CD4-positive, alpha-beta T cell treated with Interleukin-10 for 1 hour (primary cell): ENCODE measurements at places on chromosomes 1 and 21.

DNA sequence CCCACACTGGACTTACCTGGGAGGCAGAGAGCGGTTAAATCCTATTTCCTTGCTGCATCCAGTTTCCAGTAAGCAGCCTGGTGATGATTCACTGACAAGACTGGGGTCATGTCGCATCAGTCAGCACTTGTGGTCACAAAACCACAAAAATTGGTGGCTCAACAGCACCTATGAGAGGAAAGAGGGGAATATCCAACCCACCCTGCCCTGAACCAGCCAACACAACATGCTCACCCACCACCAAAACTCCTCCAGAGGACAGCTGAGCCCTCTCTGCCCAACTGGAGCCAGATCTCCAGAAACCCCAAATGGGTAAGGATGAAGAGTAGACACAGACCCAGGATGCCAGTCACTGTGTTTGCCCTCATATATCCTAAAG, 64.0 kb downstream of the CD46 start:
- peak; percentile 36 for DNase-seq

GRCh38 chr1:184499616-184500015, 112.8 kb downstream of the C1orf21 start:
- DNase-seq = no peak

GRCh38 chr1:98157524-98158313, 236.9 kb upstream of the DPYD start:
- no peak for DNase-seq

DNA sequence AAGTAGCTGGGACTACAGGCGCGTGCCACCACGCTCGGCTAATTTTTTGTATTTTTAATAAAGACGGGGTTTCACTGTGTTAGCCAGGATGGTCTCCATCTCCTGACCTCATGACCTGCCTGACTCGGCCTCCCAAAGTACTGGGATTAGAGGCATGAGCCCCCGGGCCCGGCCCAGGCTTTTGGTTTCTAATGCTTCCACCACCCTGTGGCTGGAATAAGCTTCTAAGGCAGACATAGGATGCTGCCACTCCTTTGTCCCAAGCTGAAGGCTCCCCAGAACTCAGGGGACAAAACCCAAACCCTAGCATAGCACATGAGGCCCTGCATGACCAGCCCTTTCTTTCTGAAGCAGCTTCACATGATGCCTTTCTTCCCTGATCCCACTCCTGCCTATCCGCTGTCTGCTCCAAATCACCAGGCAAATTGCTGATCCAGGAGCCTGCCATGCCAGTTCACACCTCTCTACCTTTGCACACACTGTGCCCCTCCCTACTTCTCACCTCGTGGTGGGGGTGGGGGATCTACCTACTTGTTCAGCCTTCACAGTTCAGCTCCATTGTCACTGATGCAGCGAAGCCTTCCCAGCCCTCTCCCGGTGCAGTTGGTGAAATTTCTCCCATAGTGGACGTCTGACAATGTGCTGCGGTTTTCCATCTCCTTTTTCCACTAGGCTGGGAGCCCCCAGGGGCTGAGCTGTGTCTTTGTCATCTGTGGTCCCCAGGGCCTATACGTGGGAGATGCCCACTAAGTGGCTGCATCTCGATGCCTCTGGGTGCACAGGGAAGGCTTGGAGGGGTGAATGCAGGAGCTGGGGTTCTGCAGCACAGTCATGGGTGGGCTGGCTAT, 6.9 kb downstream of the PTPRU start:
- DNase-seq = no peak

GRCh38 chr1:59504276-59504675, 207.4 kb downstream of the FGGY start:
- no peak for DNase-seq

- peak; percentile 26 for DNase-seq
Observed at GRCh38 chr1:172203135-172203823, 217.2 kb upstream of the C1orf105 start.

DNA sequence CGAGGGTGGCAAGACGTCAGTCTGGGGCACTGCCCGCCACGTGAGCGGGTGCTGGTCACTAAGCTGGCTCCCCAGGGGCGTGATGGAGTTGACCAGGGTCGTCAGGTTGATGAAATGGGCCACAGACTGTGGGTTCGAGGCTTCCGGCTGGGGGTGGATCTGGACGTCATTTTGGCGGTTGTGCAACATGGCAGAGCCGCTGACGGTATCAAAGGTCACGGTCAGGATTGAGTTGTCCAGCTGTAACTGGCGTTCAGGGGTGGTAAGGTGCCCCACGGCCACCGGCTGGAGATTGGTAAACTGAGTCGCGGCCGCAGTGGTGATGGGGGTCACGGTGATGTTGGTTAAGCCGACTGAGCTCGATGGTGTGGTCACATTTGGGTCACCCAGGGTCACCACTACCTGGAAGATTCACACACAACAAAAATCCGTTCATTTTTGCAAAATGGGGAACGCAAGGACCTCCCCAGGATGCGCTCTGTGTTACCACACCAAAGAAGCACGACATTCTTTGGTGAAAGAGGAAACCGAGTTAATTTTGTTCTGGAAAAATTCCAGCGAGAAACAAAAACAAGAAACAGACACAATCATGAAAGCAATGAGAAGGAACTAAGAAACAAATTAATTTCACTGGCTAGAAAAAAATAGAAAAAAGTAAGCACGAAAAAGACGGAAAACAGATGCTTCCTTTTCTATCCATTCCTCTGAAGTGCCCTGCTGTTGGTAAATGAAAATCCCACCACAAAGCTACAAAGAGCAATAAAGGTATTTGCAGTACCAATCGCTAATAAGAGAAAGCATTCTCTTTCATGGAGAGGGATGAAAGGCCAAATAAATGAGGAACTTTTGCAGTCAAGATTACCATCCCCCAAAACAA, 34.7 kb upstream of the RIPK4 start:
- DNase-seq = no peak

DNA sequence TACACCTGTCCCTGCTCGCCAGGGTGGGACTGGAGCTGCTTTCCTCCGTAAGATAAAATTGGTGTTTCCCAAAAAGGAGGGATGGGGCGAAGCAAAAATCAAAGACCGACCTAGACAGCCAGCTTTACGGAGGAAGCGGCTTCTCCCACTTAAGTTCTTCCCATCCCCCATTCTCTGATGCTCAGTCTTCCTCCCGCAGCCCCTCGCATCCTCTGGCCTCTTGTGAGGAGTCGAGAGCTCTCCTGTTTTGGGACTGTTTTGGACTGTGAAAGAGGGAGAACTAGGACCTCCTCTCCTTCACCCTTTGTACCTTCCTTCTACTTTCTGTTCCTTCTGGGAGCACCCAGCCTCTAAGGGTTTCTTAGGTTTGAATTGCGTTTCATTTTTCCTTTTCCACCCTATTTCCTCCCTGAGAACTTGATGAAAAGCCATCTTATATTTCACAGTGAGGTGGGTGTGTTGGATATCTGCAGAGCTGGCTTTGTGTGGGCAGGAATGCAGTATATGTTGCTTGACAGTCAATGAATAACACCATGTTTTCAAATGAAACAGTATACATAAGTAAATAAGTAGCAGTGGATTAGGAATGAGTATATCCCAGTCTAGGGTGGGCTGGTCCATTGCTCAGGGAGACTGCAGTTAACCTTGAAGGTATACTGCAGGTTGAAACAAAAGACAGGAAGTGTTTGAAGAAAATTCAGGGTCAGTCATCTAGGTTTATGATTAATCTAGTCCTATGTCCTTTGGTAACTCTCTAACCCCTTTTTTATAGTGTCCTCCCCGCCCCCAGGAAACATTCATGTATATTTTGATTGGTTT, 848 bp downstream of the CTTNBP2NL start:
- no peak for DNase-seq

DNA sequence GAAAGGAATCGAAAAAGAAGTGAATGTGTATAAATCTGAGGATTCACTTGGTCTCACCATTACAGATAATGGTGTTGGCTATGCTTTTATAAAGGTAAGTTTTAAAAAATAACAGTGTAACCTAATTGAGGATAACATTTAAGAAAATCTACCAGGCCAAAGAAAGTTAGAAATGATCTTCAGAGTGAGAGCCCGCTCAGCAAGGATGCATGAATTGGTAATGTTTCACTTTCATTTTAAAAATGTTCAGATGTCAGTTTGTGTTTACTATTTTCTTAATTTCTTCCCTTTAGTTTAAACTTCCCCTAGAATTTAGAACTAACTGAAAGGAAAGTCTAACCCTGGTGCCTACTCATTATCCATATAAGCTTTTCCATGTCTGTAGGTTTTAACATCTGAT, 35.0 kb downstream of the GIPC2 start:
- DNase-seq = no peak

DNA sequence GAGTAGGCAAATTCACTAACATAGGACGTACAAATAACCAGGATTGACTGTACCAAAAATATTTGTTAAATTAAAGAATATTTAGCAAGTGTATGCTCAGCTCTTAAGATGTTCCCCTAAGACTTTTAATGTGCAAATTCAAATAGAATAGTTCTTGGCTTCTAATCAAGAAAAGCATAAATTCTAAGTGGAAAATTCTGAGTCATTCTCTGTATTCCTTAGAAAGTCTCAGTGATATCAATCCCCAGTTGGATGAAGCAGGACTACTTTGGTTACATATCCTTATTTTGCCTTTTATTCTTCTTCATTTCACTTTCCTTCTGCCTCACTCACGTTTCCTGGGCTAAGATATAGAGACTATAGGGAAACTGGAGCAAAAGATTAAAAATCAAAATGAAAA, 130.2 kb downstream of the IFI44 start:
- no peak for DNase-seq

GRCh38 chr1:214435867-214436266, 115.5 kb downstream of the PTPN14 start:
- DNase-seq = no peak

- DNase-seq = no peak
Observed at GRCh38 chr1:209319057-209319432, 264.5 kb upstream of the CAMK1G start.

- DNase-seq = no peak
Observed at GRCh38 chr1:48741380-48741779, 35.3 kb downstream of the BEND5 start.

- no peak for DNase-seq
Observed at GRCh38 chr1:39759436-39759726, 11.8 kb downstream of the OXCT2 start.

GRCh38 chr1:71043065-71043464, 4.6 kb downstream of the PTGER3 start:
- DNase-seq = no peak

GRCh38 chr1:44808938-44809917, 905 bp downstream of the BTBD19 start:
- DNase-seq = peak; percentile 92

DNA sequence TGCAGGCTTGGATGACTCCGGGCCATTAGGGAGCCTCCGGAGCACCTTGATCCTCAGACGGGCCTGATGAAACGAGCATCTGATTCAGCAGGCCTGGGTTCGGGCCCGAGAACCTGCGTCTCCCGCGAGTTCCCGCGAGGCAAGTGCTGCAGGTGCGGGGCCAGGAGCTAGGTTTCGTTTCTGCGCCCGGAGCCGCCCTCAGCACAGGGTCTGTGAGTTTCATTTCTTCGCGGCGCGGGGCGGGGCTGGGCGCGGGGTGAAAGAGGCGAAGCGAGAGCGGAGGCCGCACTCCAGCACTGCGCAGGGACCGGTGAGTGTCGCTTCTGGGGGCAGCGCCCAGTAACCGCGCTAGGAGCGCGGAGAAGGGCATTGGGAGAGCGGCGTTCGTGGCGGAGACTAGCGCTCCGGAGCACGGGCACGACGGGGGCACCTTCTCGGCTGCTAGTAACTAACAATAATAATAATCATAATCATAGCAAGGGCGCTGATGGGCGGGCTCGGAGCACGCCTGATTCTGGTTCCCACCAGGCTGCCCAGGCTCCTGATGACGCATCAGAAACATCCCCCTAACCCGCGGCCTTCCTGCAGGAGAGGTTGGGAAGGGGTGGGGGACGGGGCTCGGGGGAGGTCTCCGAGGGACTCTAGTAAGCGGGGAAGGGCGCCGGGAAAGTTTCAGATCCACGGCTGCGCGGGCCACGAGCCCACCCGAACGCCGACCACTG, at the start of gene MX1:
TSS of gene MX1 (plus strand) at position 286 of the 722 bp plus-strand sequence. CDS start 5,832 bp downstream, outside the sequence.
- DNase-seq = peak; percentile 89

DNA sequence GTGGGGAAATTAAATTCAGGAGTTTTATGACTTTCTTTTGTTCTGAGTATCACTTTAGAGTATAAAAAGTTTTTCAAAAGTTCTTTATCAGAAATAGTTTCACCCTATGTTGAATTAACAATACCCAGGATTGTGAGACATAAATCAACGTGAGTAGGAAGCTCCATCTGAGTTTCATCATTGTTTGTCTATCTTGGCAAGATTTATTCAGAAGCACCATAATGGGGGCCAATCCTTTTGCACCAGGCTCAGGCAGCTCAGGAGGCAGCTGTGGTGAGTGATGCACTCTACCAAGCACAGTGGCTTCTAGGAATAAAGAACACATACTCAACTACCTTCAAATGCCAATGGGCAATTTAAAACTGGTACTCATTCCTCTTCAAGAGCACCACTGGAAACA, 12.0 kb downstream of the CREG1 start:
- DNase-seq = no peak

DNA sequence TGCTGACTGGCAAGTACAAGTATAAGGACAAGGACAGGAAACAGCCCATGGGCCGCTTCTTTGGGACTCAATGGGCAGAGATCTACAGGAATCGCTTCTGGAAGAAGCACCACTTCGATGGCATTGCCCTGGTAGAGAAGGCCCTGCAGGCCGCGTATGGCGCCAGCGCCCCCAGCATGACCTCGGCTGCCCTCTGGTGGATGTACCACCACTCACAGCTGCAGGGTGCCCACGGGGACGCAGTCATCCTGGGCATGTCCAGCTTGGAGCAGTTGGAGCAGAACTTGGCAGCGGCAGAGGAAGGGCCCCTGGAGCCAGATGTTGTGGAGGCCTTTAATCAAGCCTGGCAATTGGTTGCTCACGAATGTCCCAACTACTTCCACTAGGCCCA, 32.0 kb downstream of the SLC16A1 start:
- no peak for DNase-seq

GRCh38 chr1:18411820-18412641, 68.7 kb upstream of the KLHDC7A start:
- DNase-seq = no peak

- DNase-seq = no peak
Observed at GRCh38 chr1:223233410-223234169, 90.5 kb upstream of the TLR5 start.

DNA sequence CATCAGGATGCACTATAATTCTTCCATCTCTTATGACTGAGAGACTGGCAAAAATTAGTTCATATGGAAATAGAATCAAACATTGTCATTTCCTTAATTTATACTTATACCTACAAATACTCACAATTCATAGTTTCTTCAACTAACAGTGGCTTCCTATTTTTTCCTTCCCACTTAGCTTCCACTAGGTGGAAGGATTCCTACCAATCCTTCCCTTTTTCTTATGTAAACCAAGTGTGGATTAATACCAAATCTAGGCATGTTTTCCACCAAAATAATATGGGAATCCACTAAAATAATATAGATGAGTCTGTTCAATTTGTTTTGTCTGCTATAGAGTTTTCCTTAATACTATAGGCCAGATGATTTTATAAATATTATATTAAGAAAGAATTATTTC, 1537.1 kb downstream of the PLA2G4A start:
- DNase-seq = no peak

GRCh38 chr1:212979340-212980122, 29.2 kb downstream of the VASH2 start:
- DNase-seq = peak; percentile 12

- DNase-seq = no peak
Observed at GRCh38 chr1:165885305-165885694, 57.9 kb downstream of the UCK2 start.

GRCh38 chr1:225774281-225775147, 3.1 kb upstream of the SRP9 start:
- no peak for DNase-seq

- DNase-seq = no peak
Observed at GRCh38 chr1:213779228-213779627, 208.5 kb upstream of the PROX1 start.

- no peak for DNase-seq
Observed at GRCh38 chr1:225548140-225548857, 104.6 kb downstream of the ENAH start.
